ENCODE measurements at places on chromosomes 11 and 22.

DNA sequence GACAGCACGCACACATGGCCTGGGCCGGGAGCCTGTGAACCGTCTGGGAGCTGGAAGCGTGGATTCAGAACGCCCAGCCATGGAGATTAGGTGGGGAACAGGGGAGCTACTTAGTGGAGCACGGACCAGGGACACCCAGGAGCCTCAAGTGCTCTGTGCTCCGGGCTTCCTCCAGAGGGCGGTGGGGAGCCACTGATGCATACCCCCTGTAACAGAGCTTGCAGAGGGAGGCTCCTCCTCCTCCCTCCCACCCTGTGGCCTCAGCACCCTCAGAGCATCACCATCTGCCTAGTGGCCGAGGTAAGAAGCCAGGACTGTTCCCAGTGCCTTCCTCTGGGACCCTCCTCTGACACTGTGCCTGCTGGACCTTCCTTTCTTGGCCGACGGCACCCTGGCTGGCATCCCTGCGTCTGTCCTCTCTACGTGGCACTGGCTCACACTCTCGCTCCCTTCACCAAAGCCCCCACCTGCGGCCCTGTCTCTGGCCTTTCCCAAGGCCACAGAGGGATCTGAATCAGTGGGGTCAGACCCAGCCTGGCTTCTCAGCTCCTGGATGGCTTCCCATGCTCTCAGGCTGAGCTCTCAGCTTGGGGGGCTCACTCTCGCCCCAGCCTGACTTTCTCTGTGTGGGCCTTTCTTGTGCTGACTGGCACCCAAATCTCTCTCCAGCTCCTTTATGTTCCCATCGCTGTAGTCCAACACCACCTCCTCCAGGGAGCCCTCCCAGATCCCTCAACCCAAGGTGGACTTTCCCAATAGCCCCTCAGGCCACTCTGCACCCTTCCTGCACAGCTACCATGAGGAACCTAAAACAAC, 780.9 kb downstream of the BRD1 start:
- peak; percentile 33 for DNase-seq

DNA sequence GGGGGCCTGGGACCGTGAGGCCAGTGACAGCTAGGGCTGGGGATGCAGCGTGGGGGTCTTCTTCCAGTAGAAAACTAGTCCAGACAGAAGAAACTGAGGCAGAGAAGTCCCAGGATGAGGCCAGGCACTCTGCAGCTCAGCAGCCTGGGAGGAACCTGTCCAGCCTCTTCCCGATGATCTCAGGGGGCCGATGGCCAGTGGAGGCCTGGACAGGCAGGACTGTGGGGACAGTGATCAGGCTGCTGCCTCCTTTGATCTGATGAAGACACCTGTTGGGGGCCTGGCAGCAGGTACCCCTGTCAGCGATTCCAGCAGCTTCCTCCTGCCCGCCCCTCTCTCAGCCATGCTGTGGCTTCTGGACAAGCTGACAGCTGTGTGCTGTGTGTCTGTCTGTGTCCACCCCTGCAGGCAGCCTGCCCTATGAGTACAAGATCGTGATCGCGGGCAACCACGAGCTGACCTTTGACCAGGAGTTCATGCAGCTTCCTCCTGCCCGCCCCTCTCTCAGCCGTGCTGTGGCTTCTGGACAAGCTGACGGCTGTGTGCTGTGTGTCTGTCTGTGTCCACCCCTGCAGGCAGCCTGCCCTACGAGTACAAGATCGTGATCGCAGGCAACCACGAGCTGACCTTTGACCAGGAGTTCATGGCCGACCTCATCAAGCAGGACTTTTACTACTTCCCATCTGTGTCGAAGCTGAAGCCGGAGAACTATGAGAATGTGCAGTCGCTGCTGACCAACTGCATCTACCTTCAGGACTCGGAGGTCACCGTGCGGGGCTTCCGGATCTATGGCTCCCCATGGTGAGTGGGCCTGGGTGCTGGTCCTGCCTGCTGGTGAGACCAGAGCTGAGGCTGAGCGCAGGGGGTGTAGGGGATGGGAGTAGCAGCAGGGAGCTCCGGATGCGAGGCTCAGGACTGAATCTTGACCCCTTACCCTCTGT, 62.6 kb downstream of the MPPED1 start:
- no peak for DNase-seq

DNA sequence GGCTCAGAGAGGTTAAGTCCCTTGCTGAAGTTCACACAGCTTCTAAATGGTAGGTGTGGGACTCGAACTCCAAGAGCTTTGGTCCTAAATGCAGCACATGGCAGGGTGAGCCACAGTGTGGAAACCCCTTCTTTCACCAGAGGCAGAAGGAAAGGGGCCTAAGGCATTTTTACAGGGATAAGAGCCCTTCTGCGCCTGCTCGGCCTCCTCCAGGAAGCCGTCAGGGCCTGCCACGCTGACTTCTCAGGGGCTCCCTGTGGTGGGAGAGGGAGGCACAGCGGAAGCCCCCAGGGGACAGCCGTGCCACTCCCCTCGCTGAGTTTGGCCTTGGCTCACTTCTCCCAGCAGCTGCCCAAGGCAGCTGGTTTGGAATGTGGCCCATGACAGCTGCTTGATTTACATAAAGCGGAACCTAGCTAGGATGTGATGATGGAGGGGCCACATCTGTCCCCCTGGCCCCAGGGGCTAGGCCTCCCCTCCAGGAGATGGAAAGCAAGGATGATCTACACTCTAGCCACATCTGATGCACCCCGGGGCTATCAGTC, 35.4 kb downstream of the CD82 start:
- DNase-seq = no peak

- peak; percentile 25 for DNase-seq
These were observed 132.8 kb upstream of the PITPNB start for GRCh38 chr22:28051787-28052356.

- peak; percentile 79 for DNase-seq
These were observed 4.6 kb downstream of the SAA2 start for GRCh38 chr11:18243783-18244362.

DNA sequence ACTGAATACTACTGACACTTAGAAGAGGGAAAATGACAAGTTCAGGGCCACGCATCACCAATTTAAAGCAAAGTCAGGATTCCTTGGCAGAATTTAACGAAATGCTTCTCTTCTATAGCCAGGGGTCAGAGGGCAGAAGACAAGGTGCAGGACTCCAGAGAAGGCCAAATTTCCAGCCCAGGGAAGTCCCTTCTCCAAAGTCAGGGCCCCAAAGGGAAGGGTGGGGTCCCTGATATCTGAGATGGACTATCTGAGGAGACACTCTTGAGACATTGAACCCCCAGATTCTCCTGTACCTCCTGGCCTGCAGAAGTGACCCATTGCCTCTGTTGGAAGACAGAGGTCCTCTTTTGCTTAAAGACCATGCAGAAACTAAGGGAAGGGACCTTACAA, 91.2 kb downstream of the RPS6KA4 start:
- DNase-seq = no peak

- DNase-seq = no peak
These were observed 128.2 kb upstream of the C11orf58 start for GRCh38 chr11:16610213-16610737.

DNA sequence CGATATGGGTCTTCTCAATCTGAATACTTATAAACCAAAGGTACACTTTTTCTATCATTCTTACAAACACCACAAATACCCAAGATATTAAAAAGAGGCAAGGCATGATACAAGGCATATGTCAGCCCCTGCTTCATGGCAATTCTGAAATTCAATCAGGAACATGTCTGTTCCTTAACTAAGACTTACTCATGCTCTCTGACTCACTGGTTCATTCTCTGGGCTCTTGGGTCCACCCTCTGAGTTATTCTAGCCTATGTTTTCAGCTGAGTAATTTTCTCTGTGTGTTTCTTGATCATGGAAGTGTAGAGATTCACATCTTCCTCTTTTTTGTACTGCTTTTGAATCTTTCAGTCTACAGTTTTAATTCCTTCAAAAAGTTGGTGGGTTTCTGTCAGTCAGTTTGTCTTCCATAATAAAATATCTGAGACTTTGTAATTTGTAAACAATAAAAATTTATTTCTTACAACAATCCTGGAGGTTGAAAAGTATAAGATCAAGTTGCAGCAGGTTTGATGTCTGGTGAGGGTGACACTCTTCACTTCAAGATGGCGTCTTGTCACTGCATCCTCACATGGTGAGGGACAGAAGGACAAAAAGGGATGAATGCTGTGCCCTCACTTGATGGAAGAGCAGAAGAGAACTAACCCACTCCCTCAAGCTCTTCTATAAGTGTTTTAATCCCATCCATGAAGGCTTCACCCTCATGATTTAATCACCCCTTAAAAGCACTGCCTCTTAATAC, 211.7 kb downstream of the FAM76B start:
- no peak for DNase-seq
